ENCODE measurements at places on chromosomes 6 and 20.

DNA sequence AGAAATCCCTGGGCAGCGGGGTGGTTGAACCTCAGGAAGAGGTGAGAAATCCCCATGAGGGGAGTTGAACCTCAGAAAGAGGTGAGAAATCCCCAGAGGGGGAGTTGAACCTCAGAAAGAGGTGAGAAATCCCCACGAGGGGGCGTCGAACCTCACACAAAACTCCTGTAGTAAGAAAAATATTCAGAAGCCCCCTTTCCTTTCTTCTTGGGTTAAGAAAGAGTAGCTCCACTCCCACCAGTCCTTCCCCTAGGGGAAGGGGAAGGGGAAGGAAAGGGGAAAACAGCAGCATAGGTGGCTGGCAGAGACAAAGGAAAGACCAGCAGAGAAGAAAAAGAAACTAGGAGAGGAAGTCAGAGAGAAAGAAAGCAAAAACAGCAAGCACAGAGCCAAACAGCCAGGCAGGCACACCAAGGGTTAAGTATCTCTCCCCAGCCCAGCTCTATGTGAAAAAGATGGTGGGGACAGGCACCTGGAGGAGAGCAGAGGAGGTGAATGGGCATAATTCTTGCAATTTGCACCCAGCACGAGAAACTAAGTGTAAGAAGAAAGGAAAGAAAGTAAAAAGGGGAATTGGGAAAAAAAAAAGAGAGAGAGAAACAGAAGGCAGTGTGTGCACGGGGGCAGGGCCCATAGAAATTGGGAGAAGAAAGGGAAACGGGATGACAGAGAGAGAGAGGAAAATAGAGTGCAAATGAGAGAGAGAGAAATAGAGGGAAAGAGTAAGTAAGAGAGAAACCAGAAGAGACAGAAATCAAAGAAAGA, 88.2 kb downstream of the PLG start:
- DNase-seq = no peak

DNA sequence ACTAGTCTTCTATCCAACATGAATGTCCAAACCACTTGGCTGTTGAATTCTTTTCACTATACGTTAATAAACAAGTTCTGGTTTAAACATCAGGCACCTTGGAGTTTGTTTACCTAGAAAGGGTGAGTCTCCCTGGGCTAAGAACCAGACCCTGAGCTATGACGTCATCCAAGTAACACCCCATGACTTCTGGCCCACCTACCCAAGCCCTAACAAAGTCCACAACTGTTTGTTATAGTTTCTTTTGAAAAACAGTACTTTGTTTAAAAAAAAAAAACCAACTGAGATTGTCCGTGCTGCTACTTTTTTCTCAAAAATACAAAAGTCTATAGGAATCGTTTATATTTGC, 146.9 kb upstream of the BEND6 start:
- DNase-seq = no peak

- peak; percentile 75 for DNase-seq
Observed at GRCh38 chr20:38201356-38201755, 36.3 kb upstream of the TGM2 start.

- DNase-seq = no peak
Observed at GRCh38 chr20:59190466-59190865, 26.8 kb downstream of the ZNF831 start.

GRCh38 chr6:167975458-167975857, 22.0 kb upstream of the KIF25 start:
- no peak for DNase-seq

DNA sequence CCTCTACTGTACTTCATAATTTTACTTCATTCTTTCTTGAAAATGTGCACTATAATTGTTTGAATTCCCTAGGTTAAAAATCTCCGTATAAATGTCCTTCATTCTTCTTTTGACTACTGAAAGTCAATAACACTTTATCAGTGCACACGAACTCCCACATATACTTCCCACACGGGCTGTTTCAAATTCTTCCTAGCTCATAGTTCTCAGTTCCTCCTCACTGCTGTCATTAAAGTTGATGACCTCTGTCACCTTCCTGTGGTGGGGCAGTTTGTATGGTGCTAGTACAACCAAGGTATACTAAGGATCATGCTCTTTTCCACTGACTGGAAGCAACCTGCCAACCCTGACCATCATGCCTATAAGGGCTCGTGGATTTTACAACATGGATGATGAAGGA, 40.0 kb upstream of the CD2AP start:
- no peak for DNase-seq

DNA sequence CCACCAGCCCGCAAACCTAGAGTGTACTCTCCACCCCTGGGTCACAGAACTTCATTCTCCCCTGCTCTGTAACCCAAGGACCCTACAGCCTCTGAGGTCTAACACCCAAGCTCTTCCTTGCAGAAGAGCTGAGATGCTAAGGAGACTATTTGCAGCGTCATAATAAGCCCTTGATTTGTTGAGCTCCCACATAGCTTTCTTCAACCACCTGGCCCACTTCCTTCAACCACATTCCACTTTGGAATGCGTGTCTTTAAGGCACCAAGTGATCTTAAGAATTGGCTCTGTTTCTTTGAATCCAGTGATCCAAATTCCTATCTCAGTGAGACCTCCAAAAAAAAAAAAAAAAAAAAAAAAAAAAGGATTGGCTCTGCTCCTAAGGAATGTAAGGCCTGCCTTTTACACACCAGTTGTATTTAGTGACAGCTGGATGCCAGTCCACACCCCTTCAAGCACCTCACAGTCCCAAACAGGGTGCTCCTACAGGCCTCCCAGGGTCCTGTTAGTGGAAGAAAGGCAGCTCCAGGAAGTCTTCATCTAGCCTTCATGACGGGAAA, 106.2 kb downstream of the UBE3D start:
- peak; percentile 94 for DNase-seq

- no peak for DNase-seq
Observed at GRCh38 chr6:135577059-135577538, 79.6 kb upstream of the AHI1 start.

GRCh38 chr20:376750-377149, 3.8 kb upstream of the TRIB3 start:
- DNase-seq = no peak

GRCh38 chr20:44656448-44656847, 4.9 kb upstream of the ADA start:
- no peak for DNase-seq

GRCh38 chr6:33156561-33156960, 35.7 kb downstream of the COL11A2 start:
- DNase-seq = no peak

- DNase-seq = no peak
Observed at GRCh38 chr6:7152462-7152861, 44.7 kb downstream of the RREB1 start.

- no peak for DNase-seq
Observed at GRCh38 chr6:37323580-37323979, 30.2 kb upstream of the RNF8 start.

- DNase-seq = no peak
Observed at GRCh38 chr6:43719511-43719910, 31.9 kb upstream of the MRPS18A start.

GRCh38 chr6:154542747-154543146, 32.3 kb upstream of the CNKSR3 start:
- DNase-seq = no peak

DNA sequence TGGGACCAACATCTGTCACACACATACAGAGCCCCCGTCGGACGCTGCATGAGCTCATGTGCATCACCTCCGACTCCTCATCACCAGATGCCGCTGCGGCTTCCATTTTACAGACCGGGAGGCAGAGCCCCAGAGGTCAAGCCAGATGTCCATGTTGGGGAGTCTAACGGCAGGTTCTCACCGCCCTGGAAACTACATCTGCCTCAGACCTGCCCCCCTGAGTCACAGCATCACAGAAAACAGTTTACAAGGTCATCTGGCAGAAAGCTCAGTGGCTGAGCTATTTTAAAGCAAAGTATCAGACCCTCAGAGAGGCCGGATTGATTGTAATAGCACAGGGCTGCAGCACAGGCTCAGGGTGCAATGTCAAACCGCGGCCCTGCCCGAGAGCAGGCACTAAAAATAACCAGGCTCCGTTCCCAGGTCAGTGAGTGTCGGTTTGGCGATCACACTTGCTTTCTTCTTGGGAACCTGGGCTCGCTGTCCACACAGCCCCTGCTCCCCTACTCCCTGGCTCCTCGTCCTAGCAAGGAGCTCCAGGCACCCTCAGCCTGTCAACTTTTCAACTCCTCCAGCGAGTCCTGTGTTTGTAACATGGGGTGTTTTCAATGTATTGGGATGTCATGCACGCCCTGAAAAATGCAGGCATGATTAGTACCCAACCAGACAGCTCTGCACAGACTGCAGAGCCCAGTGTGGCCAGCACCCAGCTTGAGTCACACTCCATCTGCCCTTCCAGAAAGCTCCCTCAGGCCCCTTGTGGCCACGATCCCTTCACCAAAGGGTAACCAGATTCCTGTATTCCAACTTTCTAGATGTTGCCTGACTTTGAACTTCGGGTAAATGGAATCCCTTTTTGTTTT, 264.5 kb downstream of the CDH4 start:
- no peak for DNase-seq

DNA sequence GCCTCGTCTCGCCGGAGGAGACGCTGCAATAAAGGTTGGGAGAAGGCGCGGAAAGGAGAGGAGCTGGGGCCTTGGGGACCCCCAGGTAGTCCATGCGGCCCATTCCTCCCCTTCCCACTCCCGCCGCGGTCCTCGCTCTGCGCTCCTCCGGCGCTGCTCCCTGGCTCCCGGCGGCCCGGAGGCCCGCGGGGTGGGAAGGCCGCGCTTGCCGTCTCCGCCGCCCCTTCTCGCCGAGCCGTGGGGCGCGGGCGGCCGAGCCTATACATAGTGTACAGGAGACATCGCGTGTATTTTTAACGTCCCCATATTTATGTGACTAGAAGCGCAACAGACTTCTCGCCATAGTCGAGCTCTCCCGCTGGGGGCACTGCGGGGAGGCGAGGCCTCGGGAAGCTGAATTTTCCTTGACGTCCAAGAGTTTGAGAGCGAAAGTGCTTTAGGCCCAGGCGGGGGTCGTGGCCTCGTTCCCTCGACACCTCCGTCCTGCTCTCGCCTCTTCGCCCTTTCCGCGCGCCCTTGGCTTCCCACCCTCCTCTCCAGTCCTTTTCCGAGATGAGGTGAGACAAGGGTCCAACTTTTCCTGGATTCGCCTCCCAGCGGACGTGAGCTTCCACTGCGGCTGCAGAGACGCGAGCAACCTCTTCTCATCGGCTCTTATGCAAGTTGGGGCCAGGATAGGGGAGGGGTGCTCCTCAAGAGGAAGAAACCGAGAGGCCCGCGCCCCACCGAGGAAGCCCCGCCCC, 29.0 kb downstream of the SLC12A5 start:
- peak; percentile 38 for DNase-seq

GRCh38 chr6:5205877-5206850, 54.6 kb downstream of the LYRM4 start:
- peak; percentile 73 for DNase-seq

GRCh38 chr20:31572701-31573554, 32.2 kb upstream of the ID1 start:
- DNase-seq = peak; percentile 99

- no peak for DNase-seq
Observed at GRCh38 chr6:13251242-13251641, 77.1 kb downstream of the TBC1D7 start.

- DNase-seq = no peak
Observed at GRCh38 chr20:41135187-41135887, 2.0 kb upstream of the PLCG1 start.

DNA sequence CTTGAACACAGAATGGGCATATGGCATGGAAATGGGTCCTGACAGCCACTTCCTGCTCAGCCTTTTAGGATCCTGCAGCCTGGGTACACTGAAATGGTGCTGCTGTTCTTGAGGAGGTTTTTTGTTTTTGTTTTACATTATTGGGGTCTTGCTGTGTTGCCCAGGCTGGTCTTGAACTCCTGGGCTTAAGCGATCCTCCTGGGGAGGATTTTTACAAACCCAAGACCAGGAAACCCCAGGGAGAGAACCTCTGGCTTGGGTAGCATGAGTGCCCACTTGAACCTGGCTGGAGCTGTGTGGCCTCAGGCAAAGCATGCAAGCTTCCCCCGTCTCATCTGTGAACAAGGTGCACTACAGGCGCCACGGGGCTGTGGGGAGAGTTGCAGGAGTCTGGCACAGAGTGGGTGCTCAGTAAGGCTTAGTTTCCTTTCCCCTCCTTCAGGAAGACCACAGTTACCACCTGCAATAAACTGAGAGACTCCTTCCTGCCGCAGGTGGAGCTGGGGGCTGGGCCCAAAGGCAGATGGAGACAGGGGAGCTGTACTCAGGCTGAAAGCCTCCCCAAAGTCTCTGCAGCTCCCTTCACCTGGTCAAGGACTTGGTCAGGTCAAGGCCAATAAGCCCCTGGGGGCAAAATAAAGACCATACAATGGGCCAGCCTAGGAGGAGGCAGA, 1.8 kb downstream of the SLA2 start:
- no peak for DNase-seq

GRCh38 chr6:133447924-133448323, 206.8 kb downstream of the EYA4 start:
- DNase-seq = no peak

DNA sequence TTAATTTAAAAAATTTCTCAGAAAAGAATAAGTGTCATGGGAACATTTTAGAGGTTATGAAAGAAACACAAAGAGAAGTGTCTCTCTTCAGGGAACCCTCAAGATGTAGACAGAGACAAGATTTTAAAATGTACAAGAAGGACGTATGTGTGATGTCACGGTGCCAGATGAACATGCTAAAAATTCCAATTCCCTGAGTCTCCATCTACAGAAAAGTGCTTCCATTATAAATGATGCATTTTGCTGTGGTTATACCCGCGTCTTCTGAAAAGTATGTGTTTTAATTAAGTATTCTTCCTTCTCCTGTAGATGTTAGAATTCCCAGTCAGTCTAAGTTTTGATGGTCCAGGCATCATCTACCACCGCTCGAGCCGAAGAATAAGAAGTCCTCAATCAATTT, 489.1 kb downstream of the PREX1 start:
- DNase-seq = peak; percentile 92

- DNase-seq = no peak
Observed at GRCh38 chr6:2355150-2355549, 109.7 kb upstream of the GMDS start.

- no peak for DNase-seq
Observed at GRCh38 chr6:115817161-115817560, 243.5 kb downstream of the FRK start.

- DNase-seq = no peak
Observed at GRCh38 chr6:108117427-108118358, 43.2 kb upstream of the OSTM1 start.

DNA sequence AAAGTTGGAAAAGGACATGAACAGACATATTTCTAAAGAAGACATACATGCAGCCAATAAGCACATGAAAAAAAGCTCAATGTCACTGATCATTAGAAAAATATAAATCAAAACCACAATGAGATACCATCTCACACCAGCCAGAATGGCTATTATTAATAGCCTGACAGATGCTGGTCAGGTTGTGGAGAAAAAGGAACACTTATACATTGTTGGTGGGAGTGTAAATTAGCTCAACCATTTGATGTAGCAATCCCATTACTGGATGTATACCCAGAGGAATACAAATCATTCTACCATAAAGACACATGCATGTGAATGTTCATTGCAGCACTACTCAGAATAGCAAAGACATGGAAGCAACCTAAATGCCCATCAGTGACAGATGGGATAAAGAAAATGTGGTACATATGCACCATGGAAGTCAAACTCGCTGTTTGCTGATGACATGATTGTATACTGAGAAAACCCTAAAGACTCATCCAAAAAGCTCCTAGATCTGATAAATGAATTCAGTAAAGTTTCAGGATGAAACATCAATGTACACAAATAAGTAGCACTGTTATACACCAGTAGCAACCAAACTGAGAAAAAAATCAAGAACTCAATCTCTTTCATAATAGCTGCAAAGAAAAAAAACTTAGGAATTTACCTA, 196.8 kb downstream of the ADGB start:
- peak; percentile 10 for DNase-seq

Data from fibroblast of skin of abdomen (primary cell).